Islet precursor cell (in vitro differentiated cells): ENCODE measurements at places on chromosomes 1 and 21.

DNA sequence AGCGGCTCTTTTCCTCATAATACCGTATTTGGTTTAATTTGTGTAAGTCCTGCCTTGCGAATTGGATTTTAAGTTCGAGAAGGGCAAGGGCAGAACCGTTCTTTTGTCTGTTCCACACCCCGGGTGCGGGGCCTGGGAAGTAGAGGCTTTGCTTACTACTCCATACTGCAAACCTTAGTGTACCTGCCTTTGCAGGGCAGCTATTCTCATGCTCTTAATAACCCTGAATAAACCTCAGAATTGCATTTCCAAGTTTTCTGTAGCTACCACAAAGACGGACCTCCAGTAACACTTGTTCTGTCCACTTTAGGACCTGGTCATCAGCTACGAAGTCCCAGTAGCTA lies 657 bp upstream of the HNRNPU start:
- DNase-seq: peak; percentile 67

- DNase-seq: no peak
Observed at GRCh38 chr1:58710190-58711085, 10.6 kb upstream of the MYSM1 start.

GRCh38 chr1:71448444-71448843 lies 367.6 kb upstream of the ZRANB2 start:
- DNase-seq: no peak

DNA sequence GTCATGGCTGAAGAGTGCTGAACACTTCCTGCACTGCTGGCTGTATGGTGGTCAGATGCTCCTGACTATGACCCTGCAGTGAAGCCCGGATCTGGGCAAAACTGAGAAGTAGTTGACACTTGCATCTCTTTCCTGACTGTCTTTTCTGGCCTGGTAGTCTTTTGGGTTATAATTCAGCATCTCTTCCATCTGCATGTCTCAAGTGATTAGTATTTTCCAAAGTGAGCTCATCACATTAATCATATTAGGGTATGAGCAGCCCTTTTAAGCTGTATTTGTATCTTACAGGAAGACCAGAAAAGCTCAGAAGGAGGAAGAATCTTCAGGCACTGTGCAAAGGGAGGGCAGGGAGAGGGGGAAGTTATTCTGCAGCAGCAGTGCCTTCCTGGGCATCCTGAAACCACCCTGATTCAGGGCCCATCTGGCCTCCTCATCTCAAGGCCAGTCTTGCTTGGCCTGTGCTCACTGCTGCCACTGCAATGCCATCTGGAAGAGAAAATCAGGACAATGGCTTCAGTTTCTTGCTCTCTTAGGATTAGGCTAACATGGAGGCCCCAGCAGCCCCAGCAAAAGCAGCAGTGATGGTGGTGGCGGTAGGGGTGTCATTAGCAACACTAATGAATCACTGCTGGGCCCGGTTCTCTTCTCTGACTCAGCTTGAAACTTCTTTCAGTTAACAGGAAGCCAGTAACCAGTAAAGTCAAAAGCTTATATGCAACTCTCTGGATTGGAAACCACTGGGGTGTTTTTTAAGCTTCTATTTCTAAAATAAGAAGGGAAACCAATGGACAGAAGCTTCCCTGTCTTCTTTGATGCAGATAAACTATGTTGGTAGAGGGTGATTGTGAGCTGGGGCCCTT lies 63.3 kb upstream of the WDR26 start:
- peak; percentile 88 for DNase-seq

DNA sequence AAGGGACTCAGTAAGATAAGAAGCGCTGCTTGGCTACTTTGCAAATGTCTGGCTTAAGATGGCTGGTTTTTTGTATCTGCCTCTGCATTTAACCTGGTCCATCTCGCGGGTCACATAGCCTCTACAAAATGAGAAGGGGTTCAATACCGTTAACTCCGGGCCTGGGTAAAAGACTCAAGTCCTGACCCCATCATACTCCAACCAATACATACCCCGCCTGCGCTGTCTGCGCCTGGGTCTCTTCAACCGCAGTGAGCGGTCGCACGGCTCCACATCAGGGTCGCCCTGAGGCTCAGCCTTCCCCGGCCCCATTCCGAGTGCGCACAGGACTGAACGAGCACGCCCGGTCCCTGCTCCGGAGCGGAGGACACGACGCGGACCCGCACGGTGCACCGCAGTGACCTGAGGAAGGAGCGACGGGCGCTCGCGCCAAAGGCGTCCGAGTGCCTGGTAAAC lies 558 bp upstream of the PGD start:
- no peak for DNase-seq

GRCh38 chr1:51512606-51513005 lies 6.5 kb downstream of the EPS15 start:
- no peak for DNase-seq

DNA sequence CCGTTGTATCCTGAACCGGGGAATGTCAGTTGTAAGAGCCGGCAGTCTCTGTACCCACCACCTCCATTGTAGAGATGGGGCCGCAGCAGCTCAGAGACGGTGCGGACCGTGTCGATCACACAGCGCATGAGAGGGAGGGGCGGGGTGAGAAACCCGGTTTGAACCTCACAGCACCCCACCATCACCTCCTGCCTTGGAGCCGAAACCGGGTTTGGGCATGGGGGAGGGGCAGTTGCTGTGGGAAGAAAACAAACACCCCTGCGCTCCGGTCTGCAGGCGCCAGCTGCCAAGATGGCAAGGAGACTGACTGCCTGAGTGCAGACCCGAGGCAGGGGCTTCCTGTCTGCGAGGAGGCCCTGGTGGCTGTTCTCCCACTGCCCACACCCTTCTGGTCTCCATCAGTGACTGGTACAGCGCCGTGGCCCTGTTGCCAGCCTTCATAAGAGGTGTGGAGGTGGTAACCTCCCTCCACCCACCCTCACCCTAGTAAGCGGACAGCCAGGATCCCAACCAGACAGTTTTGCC lies 69.2 kb upstream of the SSBP3 start:
- no peak for DNase-seq

GRCh38 chr1:206143537-206144172 lies 26.5 kb upstream of the AVPR1B start:
- no peak for DNase-seq

DNA sequence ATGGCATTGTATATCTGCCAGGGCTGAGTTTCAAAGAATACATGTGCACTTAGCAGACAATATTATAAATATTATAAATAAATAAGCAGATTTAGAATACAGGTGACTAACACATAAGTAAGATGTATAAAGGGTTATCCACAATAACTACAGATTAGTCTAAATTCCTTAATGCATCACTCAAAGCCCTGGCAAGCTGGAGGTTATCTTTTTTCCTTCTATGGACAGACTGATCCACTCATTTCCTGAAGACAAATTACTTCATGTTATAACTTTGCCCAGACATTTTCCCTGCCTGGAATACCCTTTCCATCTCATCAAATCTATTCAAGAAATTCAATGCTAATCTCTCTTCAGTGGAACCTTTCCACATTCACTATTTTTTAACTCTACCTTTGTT lies 38.8 kb downstream of the LUZP1 start:
- no peak for DNase-seq

DNA sequence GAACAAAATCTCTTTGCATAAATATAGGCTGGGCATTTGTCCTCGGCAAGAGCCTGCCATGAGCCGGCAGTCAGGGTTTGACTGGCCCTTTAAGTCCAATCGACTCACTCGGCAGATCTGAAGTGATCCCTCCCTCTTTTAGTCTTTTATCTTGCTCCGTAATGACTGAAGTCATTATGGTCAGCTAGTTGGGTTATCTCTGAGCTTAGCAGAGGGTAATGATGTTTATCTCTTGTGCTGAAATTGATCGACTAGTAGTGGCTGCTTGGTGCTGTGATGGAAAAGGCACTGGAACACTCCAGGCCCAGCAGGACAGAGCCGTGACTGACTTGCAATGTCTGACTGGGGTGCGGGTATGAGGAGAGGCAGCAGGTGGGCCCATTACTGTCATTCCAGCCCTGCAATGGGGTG lies 468 bp upstream of the ABCA4 start:
- peak; percentile 86 for DNase-seq

- no peak for DNase-seq
Observed at GRCh38 chr1:38953433-38953860, 11.8 kb upstream of the RHBDL2 start.

GRCh38 chr1:205772607-205773032 lies 2.7 kb downstream of the RAB29 start:
- no peak for DNase-seq

- DNase-seq: no peak
Observed at GRCh38 chr1:78101051-78101450, 55.3 kb downstream of the GIPC2 start.

- no peak for DNase-seq
Observed at GRCh38 chr1:41499591-41499990, 15.1 kb upstream of the EDN2 start.

DNA sequence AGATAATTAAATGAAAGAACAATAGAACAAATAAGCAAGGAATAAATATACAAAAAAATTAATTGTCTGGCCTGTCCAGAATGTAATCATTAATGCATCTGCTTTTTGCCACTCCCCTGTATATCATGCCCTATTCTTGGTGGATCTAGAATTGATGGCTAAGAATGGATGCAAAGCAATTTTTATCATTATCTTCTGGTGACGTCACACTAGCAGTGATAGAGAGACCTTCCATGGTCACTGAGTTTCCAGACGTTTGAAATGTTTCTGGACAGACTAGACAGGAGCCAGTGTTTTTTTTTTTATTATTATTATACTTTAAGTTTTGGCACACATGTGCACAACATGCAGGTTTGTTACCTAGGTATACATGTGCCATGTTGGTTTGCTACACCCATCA lies 563.0 kb downstream of the NEGR1 start:
- no peak for DNase-seq

- DNase-seq: no peak
Observed at GRCh38 chr1:3251807-3252428, 182.9 kb downstream of the PRDM16 start.

DNA sequence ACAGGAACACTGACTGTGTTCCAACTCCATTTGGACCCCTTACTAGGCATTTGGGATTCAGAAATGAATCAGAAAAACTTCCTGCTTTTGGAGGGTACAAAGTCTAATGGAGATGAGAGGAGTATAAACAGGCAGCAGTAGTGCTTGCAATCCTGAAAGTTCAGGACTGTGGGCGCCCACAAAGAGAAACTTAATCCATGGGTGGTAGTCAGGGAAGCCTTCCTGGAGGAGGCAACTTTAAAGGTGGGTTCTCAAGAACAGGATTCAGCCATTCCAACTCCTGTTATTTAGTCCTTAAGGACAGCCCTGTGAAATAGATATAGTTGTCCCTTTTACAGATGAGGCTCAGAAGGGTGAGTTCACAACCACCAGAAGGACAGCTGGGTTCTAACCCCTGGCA lies 2.0 kb upstream of the LDLRAP1 start:
- DNase-seq: no peak

DNA sequence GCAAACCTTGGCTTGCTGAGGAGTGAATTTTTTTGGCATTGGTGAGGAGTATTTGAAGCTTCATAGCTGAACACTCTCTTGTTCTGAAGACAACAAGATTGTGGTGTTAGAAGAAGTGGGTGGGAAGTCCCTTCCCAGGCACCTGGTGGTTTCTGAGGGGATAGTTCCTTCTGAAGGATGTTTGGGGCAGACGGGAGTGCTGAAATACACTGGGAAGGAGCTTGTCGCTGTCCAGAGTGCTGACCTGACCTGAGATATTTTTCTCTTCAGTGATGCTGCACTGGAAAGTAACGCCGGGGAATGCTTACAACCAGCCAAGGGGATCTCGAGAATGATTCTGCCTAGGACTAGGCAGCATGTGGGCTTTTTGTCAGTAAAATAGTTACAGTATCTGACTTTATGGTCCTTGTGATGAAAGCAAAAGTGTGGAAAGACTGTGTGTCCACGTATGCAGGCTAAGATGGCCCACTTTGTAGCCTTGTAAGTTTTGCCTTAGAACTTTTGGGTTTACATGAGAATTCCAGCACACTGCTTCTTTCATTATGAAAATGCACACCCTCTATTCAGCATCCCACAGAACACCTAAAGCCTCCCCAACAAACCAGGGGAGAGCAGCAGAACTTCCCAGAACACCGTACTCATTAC lies 33.1 kb upstream of the NFASC start:
- DNase-seq: peak; percentile 82

DNA sequence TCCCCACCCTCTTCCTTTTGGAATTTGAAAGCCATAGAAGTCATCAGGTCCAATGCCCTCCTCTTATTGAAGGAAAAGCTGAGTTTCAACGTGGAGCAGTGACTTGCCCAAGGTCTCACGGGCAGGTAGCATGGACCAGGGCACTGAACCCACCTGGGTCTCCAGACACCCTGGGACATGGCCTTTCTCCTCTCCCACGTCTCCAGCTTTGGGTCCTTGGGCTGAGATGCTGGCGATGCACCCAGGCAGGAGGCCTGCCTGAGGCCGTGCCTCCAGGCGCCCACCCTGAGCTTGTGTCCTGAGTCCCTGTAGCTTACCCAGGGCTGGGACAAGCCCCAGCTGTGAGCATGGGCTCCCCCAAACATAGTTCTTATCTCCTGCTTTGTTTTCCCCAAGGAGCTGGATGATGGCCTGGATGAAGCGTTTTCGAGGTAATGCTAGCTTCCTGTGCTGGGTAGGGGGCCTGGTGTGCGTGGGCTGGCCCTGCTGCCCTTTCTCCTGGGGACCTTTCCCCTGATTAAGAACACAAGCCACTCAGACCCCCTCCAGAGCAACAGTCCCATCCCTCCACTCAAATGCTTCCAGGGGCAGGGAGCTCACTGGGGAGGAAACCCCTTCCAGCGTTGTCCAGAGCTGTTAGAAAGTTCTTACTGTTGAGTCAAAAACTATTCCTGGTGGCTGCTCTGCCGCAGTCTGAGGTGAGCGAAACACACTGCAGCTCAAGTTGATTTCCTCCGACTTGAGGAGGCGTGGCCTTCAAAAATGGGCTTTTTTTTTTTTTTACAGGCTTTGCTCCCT lies 21.6 kb downstream of the LDLRAP1 start:
- DNase-seq: no peak

GRCh38 chr1:71784241-71784640 lies 498.1 kb downstream of the NEGR1 start:
- DNase-seq: no peak

DNA sequence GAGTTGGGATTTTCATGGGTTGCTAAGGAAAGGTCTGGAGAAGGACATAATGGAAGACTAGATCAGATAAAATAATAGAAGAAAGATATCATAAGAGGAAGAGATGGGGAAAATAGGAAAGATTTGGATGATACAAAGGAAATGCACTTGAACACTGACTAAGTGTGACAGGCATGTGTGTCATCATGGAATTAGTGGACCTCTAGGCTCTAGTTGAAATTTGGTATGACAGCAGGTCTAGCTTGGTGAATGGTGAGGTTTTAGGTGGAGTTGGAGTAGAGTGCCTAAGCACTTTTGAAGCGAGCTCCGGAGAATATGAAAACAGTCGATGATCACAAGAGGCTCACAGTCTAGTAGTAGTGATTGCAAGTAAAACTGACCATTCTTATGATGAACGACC lies 73.0 kb upstream of the PTGS2 start:
- DNase-seq: no peak

GRCh38 chr1:109513110-109513710 lies 3.7 kb upstream of the AMIGO1 start:
- no peak for DNase-seq

GRCh38 chr1:87612956-87613355 lies 284.3 kb downstream of the LMO4 start:
- DNase-seq: no peak
